ENCODE measurements at places on chromosomes 13 and 19.

GRCh38 chr13:110713981-110714796, 689 bp downstream of the ING1 start:
- DNase-seq = peak; percentile 42

GRCh38 chr13:39565036-39565949, 37.7 kb downstream of the LHFPL6 start:
- DNase-seq = peak; percentile 70

- no peak for DNase-seq
These were observed 195.3 kb downstream of the NHLRC3 start for GRCh38 chr13:39233519-39233918.

DNA sequence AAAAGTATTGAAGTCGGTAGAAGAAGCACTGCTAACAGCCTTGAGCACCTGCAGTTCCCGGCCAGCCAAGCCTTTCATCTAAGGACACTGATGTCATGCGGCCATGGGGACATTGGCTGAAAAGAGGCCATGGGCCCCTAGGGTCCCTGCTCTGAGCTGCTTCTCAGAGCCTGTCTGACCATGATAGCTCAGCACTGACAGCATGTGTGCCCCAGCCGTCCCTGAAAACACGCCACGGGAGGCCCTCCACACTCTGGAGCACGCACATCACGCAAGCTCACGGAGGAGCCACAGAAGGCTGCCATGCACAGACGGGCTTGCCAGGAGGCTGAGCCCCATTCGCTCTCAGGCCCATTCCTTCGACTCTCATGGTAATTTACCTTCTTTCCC, 51.8 kb downstream of the MLLT1 start:
- DNase-seq = no peak

DNA sequence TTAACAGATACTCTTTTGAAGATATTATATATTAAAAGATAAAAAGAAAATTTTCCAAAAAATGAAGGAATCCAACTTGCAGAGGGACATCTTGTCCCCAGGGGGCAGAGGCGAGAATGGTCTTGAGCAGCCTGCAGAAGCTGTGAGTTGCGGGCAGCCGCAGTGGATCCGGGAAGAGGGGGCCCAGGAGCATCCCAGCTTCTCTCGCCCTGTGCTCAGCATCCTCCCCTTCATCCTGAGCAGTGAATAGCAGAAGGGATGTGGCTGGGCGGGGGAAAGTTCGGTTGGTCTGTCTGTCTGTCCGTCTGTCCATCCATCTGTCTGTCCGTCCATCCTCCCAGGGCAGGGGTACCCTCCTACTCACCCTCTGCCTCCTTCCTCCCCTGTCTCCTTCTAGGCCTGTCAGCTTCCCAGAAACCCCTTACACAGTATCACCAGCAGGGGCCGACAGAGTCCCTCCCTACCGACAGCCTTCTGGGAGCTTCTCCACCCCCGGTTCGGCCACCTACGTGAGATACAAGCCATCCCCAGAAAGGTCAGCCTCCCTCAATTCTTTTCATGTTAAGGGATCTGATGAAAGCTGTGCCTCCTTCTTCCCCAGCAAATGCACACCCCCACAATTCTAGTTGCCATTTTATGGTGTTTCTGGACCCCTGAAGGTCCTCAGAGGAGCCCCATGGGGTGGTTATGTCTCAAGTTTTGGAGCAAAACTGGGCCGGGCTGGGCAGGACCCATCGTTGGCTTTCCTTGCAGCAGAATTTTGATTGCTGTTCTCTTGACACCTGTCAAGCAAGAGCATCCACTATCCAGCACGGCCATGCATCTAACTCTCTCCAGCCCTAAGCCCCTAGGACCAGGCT, 81.6 kb downstream of the DPF1 start:
- peak; percentile 85 for DNase-seq

- DNase-seq = peak; percentile 26
These were observed 6.0 kb upstream of the TCF3 start for GRCh38 chr19:1658150-1659083.

DNA sequence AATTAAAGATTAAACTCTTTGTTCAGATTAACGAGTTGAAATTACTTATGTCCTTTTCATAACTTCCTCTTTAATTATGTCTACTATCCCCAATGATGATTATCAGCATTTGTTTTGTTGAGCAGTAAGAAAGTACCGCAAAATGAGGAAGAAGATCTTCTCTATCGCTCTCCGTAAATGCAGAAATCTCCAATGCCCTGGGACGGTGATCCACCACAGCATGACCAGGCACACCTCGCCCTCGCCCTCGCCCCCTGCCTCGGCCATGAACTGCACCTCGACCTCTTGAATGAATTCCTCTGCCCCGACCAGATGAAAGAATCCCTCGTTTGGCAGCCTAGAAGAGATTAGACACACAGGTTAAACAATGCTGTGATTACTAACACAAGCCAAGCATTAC, 69.1 kb downstream of the RBM26 start:
- DNase-seq = no peak
